ENCODE measurements at places on chromosomes 4 and X.

GRCh38 chr4:26573389-26573794 is 10.5 kb upstream of the TBC1D19 start:
- no peak for DNase-seq

- no peak for DNase-seq
Observed at GRCh38 chrX:48068096-48068887, 3.1 kb downstream of the ZNF630 start.

- DNase-seq = no peak
Observed at GRCh38 chrX:65241059-65241721, 264.9 kb upstream of the ZC4H2 start.

DNA sequence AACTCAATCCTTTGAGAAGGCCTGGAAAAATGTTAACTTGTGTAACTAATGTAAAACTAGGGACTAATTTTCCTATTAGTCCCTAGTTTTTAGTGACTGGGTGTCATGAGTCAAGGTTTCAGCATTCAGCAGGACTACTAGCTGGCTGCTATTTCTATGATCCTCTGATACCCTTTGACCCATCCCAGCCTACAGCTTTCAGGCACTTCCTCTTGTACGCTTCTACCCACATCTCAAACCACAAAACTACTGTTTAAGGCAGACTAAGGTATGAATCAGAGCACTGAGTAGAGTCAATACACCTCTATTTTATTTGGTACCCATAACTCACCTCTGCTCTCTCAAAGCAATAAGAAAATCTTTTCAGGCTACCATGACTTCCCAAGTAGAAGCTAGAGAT is 809.6 kb downstream of the PDHA2 start:
- DNase-seq = no peak

DNA sequence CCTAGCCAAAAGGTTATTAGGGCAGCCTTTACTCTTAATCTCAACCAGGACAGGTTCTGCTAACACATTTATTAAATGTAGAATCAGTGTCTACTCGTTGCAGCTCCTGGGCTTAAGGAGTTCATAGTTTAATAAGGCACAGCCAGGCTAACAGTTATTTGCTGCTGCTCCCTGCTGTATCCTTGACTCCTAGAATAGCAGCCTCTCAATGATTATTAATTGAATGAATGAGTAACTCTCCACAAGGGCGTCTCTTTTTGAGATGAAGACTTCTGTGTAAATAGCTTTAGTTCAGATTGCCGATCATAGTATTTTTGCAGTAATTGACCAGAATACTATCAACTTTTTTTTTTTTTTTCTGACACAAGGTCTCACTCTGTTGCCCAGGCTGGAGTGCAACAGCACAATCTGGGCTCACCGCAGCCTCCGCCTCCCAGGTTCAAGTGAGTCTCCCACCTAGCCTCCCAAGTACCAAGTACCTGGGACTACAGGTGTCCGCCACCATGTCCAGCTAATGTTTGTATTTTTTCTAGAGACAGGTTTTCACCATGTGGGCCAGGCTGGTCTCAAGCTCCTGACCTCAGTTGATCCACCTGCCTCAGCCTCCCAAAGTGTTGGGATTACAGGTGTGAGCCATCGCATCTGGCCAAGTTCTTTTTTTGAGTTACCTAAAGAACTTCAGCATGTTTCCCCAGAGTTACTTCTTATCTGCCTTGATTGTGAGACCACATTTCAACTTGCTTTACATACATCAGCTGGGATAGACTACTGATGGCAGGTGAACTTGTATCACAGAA is 2.9 kb downstream of the UGDH start:
- DNase-seq = no peak

DNA sequence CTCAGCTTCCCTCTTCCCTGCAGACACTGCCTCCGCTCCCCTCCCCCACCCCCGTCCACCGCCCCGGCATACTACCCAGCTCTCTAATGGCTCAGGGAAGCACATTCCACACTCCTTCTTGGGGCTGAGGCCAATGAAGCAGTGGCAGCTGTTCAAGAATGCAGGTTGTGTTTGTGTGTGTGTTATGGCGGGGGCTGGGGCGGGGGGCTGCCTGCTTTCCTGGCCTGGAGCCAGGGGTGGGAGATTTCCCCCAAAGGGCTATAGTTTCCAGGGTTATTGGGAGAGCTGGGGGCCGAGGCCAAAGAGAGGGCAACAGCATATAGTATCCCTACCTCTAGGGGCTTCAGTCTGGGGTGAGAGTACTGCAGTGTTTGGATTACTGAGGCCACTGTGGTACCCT is 149.4 kb downstream of the EFNB1 start:
- no peak for DNase-seq

DNA sequence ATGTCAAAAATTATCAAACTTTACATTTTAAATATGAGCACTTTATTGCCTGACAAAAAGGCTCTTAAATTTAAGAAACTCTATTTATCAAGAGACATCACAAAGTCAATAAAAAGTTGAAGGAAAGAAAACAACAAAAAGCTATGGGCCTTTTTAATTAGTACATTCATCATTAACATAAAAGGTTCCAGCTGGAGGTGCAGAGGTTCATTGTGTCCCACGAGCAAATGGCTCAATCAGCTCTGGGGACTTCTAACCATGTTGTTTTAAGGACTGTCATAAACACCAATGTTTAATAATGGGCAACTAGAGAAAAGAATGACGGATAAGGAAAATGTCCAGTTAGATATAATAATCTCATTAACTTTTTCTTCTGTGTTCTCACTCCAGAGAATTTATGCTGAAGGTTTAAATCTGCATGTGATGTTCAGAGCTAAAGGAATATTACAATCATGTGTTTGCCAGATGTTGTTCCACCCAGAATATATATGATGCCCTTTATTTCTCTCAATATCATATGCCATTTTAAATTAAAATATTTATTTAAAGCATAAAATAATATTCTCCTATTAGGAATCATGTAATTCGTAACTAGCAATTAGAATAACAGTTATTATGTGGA is 840.3 kb upstream of the ADGRL3 start:
- no peak for DNase-seq

GRCh38 chrX:109848461-109849050 is 115.5 kb upstream of the ACSL4 start:
- DNase-seq = no peak

- DNase-seq = no peak
Observed at GRCh38 chrX:48509245-48509590, 426 bp downstream of the PORCN start.
